Activated naive CD4-positive, alpha-beta T cell treated with anti-CD3 and anti-CD28 coated beads, Interleukin-2, amount 10 ng/mL, durations not matched to agents 7 days and 5 days (primary cell): ENCODE measurements at places on chromosomes 2 and 18.

DNA sequence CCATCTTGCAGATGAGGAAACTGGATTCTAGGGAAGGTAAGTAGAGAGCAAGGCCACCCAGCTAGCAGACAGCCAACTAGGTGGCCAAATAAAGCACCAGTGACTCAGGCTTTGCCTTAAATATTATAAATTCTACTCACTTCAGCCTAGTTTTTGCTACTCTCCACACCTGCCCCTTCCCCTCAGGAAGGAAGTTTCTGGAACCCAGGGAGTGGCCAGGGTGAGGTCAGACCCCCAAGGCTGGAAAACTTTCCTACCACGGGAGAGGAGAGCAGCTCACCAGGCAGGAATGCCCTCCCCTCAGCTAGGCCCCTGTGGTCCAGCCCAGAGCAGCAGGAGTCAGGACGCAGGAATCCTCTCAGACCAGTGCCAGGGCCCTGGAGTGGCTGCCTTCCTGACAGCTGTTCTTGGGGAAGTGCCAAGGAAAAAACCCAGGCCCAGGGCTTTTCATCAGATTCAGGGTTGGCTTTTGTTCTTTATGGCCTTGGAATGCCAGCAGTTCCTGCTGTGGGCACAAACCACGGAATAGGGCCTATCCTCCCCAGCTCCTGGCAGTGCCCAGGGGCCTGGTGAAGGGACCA is 5.1 kb upstream of the PAX8 start:
- DNase-seq: no peak

- no peak for DNase-seq
Measured at GRCh38 chr2:219087361-219087760, 26.6 kb upstream of the IHH start.

- DNase-seq: no peak
Measured at GRCh38 chr18:34153711-34154110, 71.0 kb downstream of the NOL4 start.

GRCh38 chr2:41598161-41598894 is 449.5 kb upstream of the PKDCC start:
- DNase-seq: no peak

DNA sequence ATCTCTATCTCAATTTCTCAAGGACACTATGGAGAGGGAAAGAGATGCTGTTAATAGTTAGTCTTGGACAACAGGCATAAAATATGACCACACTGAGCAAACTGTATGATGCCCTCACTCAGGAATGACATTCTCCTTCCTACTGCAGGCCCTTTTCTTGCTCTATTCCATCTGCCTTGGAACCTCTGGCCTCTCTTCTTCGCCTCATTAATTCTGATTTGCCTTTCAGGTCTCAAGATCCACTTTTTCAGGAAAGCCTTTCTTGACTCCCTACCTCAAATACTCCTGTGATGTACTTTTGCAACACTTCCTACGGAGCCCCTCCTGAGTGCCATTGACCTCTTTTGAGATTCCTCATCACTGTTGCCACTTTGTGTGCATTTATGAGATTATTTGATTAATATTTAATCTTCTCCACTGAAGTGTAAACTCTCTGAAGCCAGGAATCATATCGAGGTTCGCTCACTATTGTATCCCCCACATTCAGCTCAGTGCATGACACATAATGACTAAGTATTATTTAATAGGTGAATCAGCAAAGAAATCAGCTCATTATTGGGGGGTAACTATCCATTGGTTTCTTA is 21.3 kb upstream of the SPP2 start:
- DNase-seq: no peak

DNA sequence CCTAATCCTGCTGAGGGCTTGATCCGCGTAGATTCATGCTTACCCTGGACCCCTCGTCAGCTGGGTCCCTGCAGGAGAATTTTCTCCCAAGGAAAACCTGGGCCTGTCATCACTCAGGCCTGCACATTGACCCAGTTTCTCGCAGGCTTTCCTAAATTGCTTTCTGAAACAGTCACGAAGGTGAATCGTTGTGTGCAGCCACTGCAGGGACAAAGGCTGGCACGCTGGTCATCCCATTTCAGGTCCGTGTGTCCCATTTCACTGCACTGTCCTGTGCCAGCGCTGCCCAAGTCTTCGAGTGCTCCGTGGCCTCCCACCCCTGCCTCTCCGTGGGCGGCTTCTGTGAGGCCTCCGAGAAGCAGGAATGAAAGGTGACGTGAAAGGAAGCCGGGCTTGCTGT is 62.8 kb upstream of the YWHAQ start:
- DNase-seq: no peak

DNA sequence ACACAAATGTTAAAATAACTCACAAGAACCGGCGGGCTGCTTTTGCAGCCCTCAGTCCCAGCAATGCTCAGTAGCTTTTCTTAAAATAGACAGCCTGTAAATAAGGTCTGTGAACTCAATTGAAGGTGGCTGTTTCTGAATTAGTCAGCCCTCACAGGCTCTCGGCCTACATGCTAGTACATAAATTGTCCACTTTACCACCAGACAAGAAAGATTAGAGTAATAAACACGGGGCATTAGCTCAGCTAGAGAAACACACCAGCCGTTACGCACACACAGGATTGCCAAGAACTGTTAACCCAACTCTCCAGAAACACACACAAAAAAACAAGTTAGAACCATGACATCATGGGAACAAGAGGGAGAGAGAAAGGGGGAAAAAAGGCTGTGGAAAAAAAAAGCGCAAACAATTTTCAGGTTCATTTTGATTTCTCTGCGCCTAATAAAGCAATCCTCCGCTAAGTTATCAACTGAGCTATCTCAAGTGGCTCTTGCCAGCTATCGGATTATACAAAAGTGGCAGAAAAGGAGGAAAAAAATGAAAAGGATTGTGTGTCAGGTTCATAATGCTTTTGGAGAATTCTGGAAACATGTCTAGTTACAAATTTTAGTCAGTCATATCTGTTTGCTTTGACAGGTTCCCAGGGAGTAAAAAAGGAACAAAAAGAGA is 89.1 kb downstream of the ZEB2 start:
- no peak for DNase-seq

DNA sequence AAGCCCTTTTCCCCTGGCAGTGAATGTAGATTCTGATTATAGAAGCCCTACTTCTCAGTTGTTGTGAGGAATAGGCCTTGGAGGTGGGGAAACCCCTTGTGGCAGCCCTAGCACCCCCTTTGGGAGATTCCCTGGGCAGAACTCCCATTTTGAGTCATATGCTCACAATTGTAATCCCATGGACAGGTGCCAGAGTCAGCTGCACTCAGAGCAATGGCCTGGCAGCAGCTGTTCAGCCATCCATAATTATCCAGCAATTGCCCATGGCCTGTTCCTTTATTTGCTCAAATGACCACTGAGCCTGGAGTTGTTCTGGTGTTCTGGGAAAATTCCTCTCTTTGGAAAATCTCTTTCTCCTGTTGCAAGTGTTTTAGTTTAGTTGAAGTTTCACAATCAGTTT is 71.7 kb downstream of the PTRHD1 start:
- no peak for DNase-seq
